ENCODE measurements at places on chromosomes 1 and 21. TPM values are rescaled to one million over a fixed set of nuclear protein-coding genes. Genes with fewer than 3 reads are reported as not detected.

The PGLYRP3 gene
- not detected for total RNA-seq

The HMGCS2 gene
- total RNA-seq, result not detected

The LCK gene
- total RNA-seq, result not detected

The LCE2B gene
- not detected for total RNA-seq

The GCLM gene
- 160 TPM for total RNA-seq

The SH3BGR gene
- 1.0 TPM for total RNA-seq

The KANK4 gene
- total RNA-seq, result not detected

The FCN3 gene
- not detected for total RNA-seq

Data from MG63 (cell line).